AG10803 (cell line): ENCODE measurements at places on chromosomes 12 and 14.

- peak; percentile 4 for DNase-seq
These were observed 727.6 kb downstream of the DIO2 start for GRCh38 chr14:79483477-79484388.

DNA sequence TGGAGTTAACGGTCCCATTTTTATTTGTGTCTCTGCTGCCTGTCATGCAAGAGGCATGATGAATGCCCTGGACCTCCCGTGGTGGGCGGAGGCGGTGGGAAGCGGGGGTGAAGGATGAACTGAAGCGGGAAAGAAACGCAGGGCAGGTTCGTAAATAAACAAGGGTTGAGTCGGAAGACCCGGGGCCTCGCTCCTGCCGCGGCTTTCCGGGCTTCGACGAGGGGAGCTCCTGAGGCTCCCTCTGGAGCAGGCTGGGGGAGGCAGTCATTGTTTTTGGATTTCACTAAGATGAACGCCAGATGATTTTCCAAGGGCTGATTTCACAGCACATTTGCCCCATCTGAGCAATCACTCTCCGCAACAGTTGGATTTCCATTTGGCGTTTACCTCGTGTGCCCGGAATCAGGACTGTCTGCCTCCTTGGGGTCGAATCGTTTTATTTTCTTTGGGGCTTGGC lies 130.2 kb downstream of the SLC38A6 start:
- no peak for DNase-seq

DNA sequence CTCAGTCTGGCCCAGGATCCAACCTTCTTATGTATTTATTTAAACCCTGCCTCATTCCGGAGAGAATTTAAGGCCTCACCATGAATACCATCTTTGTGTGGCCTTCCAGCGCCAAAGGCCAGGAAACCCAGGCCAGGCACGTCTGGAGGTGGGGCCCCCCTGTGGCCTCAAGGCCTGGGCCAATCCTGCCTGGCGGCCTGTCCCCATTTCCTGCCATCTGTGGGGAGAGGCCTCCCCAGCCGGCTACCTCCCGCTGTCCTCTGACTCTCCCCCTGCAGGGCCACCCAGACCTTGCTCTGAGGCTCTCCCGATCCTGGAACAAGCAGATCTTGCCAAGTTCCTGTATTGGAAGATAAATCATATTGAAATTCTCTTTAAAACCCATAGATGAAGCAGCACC lies 37.4 kb upstream of the MEG3 start:
- no peak for DNase-seq

GRCh38 chr12:67916266-67916970 lies 72.8 kb upstream of the IFNG-AS1 start:
- DNase-seq, result peak; percentile 60

DNA sequence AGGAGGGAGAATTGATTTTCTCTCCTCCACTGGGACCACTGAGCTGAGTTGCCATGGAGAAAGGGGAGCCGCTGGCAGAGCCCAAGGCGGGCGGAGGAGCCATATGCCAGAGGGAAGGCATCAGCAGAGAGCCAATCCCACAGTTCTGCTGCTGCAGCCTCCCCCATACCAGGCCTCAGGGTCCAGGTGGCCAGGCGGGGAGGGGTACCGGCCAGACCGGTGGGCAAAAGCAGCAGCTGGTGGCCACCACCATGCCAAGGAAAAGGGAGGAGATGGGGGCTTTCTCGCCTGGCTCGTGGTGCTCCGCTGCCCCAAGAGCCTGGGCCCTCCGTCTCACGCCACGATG lies 72.8 kb downstream of the PITPNM2 start:
- DNase-seq, result no peak

DNA sequence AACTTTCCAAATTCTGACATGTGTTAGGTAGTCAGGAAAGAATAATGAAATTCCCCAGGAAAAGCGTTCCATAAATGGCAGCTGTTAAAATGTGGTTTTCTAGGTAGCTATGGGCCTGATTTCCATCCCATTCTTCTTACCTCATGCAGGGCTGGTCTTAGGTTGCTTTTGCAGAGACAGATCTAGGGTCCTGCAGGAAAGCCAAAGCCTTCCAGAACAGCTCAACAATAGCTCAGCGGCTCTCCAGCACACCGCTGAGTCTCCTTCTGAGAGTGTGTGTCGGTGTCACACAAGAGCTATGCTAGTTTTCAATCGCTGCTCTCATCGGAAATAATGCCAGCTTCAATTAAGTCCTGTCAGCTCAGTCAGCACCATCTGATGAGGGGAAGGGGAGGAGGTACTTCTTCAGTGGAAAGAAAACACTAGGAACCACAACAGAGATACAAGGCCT lies 106.7 kb downstream of the TMEM30B start:
- DNase-seq, result no peak

- DNase-seq, result no peak
These were observed 112.8 kb downstream of the EGLN3 start for GRCh38 chr14:33837943-33838683.
